ENCODE measurements at places on chromosomes 4 and X.

- no peak for DNase-seq
These were observed 454.2 kb downstream of the GRIA2 start for GRCh38 chr4:157674699-157675098.

- no peak for DNase-seq
These were observed 27.0 kb upstream of the BANK1 start for GRCh38 chr4:101763576-101763975.

DNA sequence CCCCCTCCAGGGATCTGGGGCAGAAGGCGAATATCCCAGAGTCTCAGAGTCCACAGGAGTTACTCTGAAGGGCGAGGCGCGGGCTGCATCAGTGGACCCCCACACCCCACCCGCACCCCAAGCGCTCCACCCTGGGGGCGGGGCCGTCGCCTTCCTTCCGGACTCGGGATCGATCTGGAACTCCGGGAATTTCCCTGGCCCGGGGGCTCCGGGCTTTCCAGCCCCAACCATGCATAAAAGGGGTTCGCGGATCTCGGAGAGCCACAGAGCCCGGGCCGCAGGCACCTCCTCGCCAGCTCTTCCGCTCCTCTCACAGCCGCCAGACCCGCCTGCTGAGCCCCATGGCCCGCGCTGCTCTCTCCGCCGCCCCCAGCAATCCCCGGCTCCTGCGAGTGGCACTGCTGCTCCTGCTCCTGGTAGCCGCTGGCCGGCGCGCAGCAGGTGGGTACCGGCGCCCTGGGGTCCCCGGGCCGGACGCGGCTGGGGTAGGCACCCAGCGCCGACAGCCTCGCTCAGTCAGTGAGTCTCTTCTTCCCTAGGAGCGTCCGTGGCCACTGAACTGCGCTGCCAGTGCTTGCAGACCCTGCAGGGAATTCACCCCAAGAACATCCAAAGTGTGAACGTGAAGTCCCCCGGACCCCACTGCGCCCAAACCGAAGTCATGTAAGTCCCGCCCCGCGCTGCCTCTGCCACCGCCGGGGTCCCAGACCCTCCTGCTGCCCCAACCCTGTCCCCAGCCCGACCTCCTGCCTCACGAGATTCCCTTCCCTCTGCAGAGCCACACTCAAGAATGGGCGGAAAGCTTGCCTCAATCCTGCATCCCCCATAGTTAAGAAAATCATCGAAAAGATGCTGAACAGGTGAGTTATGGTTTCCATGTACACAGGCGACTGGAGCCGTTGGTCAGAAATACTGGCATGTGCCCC lies at the start of gene CXCL1:
Gene CXCL1, plus strand, starts transcription at position 264 of the 926 bp plus-strand sequence. Its CDS starts 78 bp downstream, at position 342.
- no peak for DNase-seq

- no peak for DNase-seq
These were observed 270.5 kb upstream of the ARSJ start for GRCh38 chr4:114249976-114250375.

DNA sequence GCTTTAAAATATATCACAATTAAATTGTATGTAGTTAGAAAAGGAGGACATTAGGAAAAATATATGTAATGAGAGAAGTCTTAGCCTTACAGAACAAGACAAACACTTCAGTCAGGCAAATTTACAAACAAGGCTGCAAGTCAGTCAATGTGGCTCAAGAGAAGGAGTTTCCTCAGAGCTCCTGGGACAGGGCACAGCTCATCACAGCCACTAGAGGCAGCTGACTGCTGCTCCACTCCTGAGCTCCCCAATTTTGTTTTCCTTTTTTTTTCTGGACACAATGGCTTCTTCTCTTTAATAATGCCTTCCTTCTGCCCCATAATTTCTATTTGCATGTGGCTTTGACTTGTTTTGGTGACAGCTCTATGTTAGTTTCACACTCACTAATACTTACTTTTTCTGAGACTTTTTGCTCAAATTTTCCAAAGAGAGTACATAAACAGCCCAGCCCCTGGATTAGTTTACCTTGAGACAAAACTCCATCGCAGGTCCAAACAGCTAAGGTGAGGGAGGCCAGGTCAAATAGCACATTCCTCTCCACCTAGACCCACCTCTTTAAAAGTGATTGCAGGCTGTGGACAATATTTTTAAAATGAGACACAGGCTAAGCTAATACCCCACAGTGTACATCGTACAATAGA lies 850.4 kb upstream of the FRG1 start:
- no peak for DNase-seq

DNA sequence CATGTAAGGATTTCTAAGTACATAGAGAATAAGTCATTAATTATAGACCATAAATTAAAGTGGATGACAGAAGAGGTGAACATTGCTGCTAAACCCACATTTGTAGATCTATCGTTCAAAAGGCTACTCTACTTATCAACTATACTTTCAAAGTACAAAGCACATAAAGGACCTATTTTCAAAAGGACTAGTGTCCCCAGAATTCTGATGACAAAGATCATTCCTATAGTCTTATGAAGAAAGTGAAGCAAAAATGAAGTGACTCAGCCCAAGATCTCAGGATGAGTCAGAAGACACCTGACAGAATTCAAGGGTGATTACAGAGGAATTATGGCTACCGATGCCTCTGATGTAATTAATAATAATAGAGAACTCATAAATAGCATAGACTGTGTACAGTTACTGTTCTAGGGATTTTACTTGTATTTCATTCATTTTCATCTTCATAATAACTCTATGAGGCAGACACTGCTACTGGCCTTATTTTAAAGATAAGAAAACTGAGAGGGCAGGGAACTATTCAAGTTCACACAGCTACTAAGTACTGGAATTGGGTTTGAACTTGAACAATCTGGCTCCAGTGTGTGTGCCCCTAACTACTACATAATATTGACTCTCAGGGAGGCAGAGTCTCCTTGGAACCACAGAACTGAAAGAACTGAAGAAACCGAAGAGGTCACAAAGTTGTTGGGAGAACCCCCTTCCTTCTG lies 17.1 kb downstream of the USP46 start:
- DNase-seq: no peak

GRCh38 chr4:152723236-152723635 lies 43.4 kb upstream of the TMEM154 start:
- DNase-seq: no peak

DNA sequence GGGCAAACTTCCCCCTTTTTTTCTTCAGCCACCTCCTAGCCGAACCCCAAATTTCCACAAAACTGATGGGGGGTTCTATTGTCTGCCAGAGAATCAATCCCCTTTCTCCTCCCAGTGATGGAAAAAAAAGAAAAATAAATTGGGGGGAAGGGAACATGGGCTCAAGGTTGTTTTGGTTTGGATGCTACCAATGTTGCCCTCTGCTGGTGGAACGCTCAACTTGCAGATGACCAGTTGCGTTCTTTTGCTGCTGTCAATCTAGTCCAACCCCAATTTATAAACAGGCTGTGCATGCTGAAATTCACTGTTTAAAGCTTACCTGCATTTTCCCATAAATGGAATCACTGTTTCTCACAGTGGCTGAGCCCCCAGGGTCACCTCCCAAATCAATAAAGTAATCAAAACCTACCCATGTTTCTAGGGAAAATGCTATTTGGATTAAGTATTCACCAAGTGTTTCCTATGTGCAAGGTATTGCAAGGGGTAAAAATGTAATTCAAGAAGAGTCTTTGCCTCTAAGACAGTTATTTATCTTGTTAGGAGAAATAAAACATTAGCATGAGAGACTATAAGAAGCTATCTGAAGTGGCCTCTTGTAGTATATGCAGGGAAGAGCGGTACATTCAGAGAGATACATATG lies 116.7 kb upstream of the TMEM164 start:
- DNase-seq: no peak

- no peak for DNase-seq
These were observed 29.4 kb upstream of the NEUROG2 start for GRCh38 chr4:112545346-112545745.

DNA sequence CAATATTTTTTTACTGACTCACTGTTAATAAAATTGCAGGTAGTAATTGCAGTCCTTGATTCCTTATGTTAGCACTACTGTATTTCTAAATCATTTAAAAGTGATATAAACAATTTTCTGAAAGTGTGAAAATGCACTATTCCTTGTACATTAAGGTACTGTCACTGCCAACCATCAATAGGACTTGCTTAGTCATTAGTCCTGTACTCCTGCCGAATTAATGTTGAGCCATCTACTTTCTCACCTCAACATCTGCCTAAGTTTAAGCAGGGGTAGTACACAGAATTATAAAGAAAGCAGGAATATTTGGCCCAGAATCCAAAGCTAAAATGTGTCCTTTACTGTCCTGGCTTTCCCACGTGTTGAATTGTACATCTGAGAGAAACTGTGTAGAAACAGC lies 87.0 kb upstream of the TRPC3 start:
- DNase-seq: no peak

- DNase-seq: no peak
These were observed 1212.5 kb upstream of the PRKX start for GRCh38 chrX:4925911-4926310.

DNA sequence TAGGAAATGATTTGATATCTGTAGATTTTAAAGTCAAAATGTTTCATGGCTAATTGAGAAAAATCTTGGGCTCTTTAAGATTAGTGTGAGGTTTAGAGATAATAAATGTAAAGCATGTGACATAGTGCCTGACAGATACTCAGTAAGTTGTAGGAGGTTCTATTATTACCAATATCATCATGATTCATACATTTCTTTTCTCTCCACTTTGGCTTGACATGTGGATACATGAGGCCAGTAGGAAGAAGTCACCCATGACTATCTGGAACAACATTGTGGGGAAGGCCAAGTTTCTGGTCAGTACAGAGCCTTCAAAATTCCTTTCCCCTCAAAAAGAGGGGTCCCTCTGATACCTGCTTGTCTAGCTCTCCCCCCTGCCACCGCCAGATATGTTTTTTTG lies 91.2 kb upstream of the SORBS2 start:
- DNase-seq: no peak

DNA sequence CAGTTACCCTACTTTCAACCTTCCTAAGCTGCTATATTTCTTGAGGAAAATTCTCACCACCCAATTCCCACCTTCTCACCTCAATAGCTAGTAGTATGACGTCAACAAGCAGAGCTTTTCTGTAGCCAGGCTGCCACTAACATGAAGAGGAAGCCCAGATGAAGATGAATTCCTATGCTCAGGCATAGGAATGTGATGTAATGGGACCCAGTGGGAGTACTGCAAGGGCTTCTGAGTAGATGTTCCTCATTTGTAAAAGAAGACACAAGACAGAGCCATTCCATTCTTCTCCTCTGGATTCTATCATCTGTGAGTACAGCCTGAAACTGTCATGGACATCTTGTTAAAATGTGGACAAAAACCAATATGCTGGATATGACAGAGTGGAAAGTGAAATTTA lies 81.6 kb upstream of the KLF3 start:
- no peak for DNase-seq

DNA sequence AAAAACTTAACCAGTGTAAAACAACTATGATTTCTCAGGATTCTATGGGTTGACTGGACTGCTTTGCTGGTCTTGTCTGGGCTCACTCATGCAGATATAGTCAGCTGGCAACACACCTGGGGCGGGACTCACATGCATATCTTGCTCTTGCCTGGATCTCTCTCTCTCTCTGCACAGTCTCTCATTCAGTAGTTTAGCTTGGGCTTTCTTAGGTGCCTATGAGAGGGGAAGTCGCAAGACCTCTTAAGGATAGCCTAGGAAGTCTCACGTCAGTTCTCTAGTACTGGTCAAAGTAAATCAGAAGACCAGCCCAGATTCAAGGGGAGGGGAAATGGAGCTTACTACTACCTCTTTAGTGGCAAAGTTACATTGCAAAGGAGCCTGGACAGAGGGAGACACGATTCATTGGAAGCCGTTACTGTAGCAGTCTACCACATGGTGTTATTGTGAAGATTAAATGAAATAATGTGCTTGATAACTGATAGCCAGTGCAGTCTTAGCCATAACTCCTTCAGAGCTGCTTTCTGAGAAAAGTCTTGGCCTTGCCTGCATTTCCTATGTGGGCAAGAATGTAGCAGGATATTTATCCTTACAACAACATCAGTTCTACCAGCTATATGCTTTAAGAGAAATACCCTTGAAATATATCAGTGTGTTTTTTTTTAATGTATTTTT lies 2.1 kb downstream of the COPS4 start:
- DNase-seq: no peak

DNA sequence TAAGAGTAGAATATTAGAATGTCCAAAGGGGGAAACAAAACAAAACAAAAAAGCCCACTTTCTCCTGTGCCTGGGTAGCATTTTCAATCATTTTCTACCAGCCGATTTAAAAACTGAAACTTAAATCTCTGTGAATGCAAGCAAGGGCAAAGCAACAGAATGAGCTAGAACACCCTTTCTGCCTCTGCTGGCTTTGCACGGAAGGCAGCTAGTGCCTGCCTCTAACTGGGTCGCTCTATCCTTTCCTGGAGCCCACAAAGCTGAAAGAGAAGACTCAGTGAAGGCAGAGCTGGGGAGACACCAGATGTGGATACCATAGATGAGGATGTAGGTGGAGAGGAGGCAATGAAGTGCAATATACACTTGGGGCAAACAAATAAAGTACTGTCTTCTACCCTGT lies 248.9 kb upstream of the TTC29 start:
- DNase-seq: no peak

- DNase-seq: no peak
These were observed 59.2 kb downstream of the SLC7A11 start for GRCh38 chr4:138182838-138183426.

DNA sequence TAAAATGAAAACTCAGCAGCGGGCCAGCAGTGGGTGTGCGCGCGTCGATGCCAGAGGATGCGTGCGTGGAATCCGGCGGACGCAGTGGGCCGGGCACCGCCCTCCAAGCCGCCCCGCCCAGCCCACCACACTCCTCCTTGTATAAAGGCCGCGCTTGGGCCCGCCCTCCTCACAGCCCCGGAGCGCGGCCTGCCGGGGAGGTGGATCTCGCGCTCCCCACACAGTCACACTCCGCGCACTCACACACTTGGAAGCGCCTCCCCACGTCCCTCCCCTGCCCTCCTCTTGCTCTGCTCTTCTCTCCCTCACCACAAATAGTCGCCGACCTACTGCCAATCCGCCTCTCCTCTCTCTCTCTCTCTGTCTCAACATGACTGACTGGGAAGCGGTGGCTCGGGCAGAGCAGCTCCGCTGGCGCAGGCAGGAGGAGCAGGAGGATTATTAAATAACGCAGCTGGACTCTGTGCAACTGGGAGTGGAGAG lies at the start of gene CCSER1:
Gene CCSER1, plus strand, starts transcription at position 172 of the 483 bp plus-strand sequence.
- DNase-seq: no peak

DNA sequence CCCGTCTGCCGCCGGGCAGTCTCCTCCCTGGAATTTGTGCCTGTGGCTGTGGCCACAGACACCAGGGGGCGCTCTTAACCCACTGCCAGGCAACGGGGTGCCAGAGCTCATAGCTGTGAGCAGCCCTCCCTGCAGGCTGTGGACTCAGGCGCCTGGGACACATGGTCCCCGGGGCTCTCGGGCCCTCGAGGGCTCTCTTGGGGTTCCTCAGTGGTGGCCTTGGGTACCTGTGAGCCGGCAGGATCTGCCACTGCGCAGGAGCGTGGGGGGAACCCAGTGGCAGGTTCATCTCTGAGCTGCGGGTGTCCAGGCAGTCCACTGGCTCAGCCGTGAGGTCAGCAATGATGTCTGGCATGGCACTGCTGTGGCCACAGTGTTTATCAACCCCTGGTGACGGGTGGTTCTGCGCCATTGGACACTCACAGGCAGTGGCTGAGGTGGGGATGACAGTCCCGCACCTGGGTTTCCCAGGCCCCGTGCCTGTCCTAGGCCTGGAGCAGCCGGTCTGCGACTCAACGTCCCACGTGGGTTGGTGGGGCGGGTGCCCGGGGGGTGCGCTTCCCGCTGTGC lies 37.2 kb downstream of the PCGF3 start:
- DNase-seq: peak; percentile 53
